ENCODE measurements at places on chromosomes 7 and 10.
A peak's percentile ranks its signal among the peaks of the same experiment; 100 is the strongest.

DNA sequence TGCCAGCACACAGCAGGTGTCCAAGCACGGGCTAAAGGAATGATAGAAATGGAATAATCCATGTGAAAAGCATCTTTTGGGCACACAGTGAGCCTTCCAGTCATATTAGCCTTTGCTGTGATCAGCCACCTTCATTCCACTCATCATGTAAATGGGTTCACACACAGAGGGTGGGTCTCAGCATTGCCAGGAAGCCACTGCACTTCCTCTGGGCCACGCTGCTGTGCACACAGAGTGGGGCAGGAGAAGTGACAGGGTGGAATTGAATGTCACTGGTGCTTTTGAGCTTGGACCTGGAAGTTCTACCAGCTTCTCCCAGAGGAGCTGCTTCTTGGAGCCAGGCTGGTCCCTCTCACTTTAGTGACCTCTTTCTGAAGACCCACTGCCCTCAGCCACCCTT lies 203.5 kb downstream of the USP6NL start:
- DNase-seq, result no peak

DNA sequence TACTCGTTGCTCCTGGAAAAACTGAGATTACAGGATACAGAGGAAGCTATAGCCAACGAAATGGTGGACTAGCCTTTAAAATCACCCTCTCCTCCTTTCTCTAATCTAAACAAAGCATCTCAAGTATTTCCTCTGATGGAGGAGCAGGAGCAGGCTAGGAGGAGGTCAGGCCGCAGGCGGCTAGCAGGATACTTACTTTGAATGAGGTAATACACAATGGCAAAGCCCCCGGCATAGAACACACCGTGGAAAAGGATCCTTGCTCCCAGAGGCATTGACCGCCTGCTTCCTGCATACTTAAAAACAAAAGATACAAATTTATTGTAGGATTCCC lies 64.4 kb downstream of the STK17A start:
- DNase-seq, result peak; percentile 84

GRCh38 chr7:38040831-38041230 lies 120.4 kb downstream of the EPDR1 start:
- no peak for DNase-seq

DNA sequence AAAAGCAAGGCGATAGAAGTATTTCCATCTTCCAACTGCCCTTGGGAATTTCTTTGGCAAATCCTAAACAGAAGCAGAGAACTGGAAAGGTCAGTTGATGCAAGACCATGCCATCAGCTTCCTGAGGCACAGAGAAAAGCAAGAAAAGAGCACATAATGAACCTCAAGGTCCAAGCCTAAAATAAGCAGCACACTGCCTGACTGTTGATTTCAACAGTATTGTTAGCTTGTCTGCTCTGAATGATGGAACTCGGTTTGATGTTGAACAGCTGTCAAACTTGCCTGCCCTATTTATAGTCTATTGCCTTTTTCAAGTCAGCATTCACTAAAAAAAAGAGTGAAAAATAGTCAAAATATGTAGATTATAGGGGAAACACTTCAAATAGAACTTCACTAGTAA lies 1192.0 kb upstream of the PHF14 start:
- no peak for DNase-seq

GRCh38 chr7:48637382-48637781 lies 287.0 kb upstream of the CDC14C start:
- no peak for DNase-seq

- no peak for DNase-seq
These were observed 110.3 kb downstream of the ADRA2A start for GRCh38 chr10:111187096-111187495.

GRCh38 chr10:104646146-104646545 lies 5.1 kb downstream of the SORCS3 start:
- no peak for DNase-seq

GRCh38 chr7:158868764-158869410 lies 12.5 kb downstream of the DYNC2I1 start:
- no peak for DNase-seq

- no peak for DNase-seq
These were observed 7.2 kb downstream of the ZNF467 start for GRCh38 chr7:149766135-149766675.

- peak; percentile 56 for DNase-seq
These were observed 295.0 kb downstream of the BICC1 start for GRCh38 chr10:58807629-58808022.

DNA sequence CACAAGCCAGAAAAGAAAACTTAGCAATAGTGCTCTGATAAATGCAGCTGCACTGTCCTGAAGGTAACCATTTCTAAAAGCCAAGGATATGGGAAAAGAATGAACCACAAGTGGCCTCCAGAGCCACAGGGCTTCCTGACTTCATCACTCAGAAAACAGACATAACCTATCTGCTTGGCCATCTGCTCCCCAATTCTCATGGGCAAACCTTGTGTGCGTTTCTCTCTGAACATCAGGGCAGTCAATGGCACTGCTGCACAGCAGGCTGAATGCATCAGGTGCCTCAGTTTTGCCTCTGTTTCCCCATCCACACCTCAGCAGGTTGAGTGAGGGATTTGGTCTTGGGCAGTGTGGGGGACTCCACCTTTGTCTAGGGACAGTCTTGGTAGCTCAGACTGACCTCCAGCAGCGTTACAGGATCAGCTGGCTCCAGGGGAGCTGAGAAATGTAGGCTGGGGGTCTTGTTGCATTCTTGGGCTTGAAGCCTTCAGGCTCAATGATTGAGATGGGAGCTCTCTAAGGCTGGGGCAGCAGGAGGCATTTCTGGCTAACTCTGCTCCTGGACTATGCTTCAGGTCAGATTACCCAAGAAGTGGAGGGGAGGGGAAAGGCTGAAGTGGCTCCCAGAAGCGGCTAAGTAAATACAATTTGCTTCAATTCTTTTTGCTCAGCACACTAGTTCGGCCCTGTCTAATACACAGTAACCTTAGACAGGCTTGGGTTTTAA lies 23.6 kb upstream of the PDLIM1 start:
- DNase-seq, result no peak

- DNase-seq, result no peak
These were observed at the start of gene C10orf90 for GRCh38 chr10:126670056-126670894. TSS of gene C10orf90 (minus strand) at chr10:126670693. CDS start at chr10:126670480, 213 bp downstream.

GRCh38 chr7:492714-493065 lies 27.0 kb downstream of the PDGFA start:
- DNase-seq, result no peak

DNA sequence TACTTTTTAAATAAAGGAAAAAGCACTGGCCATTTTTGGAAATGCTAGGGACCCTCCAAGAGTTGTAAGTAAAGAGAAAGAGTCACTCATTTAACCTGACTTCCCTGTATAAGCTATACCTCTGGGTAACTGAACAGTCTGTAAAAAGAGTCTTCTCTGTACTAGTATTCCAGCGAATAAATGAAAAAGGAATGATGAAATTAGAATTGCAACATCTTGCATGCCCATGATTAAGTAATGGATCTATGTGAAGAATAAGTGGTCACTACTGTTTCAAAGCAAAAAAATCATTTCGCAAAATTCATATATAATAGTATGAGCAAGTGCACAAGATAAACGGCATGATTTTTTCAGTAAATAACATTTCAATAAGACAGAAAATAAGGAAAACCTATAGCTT lies 116.8 kb downstream of the ZFAND4 start:
- DNase-seq, result peak; percentile 63

DNA sequence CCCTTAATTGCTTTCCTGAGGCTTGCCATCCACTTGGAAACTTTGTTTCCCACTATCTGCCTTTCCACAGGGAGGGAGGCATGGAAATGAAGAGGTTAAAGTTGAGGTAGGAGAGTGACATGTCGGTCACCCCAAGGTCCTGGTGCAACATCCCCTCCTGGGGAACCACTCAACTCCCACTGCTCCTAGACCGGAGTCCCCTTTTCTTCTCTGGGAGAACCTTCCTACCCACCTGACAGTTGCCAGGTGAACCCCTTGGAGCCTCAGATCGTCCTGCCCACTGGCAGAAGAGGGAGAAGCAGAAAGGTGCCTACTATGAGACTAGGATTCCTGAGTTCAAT lies 21.7 kb downstream of the IMPDH1 start:
- no peak for DNase-seq

GRCh38 chr10:93245779-93246178 lies 172.1 kb downstream of the CYP26A1 start:
- DNase-seq, result no peak
